ENCODE measurements at places on chromosomes 11 and 22.

DNA sequence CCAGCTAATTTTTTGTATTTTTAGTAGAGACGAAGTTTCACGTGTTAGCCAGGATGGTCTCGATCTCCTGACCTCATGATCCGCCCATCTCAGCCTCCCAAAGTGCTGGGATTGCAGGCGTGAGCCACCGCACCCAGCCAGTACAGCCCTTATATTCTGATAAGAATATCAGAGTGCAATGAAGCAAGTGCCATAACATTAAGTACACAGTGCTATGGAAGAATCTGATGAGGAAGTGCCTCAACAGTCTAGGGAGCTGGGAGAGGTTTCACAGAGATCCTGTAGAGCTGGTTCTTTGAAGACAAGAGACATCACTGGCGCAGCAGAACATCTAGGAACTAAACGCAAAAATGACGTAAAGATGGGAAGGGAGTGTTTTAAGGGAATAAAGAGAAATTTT, 2.1 kb downstream of the RTCB start:
- DNase-seq = no peak

- DNase-seq = no peak
Measured at GRCh38 chr22:39724390-39724789, 153.8 kb downstream of the CACNA1I start.

DNA sequence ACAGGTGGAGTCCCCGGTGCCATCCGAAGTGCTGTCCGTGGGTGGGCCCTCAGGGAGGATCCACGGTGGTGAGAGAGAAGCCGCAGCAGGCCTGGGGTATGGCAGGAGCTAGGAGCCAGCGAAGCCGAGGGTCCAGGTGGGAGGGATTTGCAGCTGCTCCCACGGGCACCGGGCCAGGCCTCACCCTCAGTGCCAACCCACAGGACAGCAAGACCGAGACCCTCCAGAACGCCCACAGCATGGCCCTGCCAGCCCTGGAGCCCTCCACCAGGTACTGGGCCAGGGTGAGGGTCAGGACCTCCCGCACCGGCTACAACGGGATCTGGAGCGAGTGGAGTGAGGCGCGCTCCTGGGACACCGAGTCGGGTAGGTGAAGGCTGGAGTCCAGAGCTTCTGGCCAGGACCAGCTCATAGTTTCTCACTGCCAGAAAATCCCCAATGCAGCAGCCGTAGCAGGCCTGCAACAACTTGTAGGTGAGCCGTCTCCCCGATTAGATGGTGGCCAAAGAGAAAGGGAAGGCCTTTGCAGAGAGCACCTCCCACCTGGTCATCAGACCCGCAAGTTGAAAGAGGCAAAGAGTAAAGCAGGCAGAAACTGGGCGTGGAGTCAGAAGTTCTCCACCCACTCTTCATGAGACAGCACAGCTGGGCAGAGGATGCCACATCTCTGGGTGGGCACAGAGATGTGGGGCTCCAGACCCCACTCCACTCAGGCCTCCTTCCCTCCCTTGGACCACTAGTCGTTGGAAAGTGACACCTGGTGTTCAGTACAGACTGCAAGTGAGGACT, 20.4 kb downstream of the CSF2RB start:
- no peak for DNase-seq

- no peak for DNase-seq
Measured at GRCh38 chr22:22244316-22245250, at the start of gene VPREB1. Gene VPREB1 (plus strand): TSS chr22:22244786. CDS start chr22:22244814, 28 bp downstream.

DNA sequence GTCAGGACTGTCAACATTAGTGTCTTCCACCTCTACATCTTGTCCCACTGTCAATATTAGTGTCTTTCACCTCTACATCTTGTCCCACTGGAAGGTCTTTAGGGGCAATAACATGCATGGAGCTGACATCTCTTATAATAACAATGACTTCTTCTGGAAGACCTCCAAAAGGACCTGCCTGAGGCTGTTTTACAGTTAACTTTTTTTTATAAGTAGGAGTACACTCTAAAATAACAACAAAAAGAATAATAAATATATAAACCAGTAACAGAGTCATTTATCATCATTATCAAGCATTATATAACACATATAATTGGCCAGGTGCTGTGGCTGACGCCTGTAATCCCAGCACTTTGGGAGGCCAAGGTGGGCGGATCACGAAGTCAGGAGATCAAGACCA, 57.5 kb downstream of the PAK1 start:
- DNase-seq = no peak

GRCh38 chr11:82303671-82304070, 430.0 kb downstream of the FAM181B start:
- DNase-seq = no peak

GRCh38 chr22:29201782-29202181, 3.9 kb upstream of the EMID1 start:
- no peak for DNase-seq
